Globus pallidus (tissue), 1 donor: ENCODE measurements at places on chromosomes 6 and 20.
A peak's percentile ranks its signal among the peaks of the same experiment; 100 is the strongest.

DNA sequence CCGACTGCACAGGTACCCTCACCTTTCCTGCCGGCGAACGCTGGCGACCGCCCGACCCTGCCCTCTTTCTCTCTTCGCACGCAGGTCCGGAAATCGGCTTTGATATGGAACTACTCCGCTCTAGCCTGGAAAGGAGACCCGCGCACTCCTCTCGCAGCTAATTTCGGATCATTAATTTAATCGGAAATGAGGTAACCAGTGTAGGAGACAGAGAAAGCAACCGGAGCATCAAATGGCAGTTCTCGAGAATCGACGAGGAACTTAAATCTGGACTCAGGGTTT lies 949 bp upstream of the ATXN1 start:
- DNase-seq: no peak

GRCh38 chr6:110511401-110511800 lies 35.0 kb upstream of the SLC22A16 start:
- no peak for DNase-seq

DNA sequence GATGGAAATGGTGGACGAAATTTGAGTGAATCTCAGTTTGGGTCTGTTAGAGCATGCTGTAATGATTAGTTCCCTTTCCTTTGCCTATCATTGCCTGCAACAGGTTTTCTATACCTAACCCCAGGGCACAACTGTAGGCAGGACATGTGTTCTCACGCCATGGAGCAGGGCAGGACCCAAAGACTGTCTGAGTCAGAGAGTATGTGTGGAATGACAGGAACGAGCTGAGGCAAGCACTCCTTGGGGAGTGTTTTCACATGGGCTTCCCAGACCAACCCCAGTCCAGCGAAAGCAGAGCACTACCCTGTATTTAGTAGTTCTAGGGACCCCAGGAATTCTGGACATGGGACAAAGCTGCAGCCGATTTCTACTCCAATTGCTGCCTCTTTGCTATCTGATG lies 234.2 kb downstream of the HACE1 start:
- no peak for DNase-seq

GRCh38 chr20:52193133-52193532 lies 1.6 kb upstream of the ZFP64 start:
- DNase-seq: no peak

DNA sequence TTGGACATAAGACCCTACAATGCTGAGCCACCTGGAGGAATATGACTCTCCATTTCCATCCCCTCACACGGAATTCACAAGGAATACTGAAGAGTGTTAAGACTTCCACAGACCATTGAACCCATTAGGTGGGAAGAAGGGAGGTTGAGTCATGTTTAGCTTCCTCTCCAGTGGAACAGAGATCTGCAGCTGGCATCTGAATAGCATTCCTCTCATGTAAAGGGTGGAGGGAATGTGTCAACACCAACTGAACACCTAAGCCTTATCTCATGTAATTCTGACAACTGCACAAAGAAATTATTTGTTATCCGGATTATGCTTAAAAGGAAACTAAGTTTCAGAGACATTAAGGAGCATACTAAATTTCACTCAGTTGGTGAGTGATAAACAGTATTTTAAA lies 705.9 kb downstream of the MAFB start:
- DNase-seq: no peak

GRCh38 chr20:40741507-40742106 lies 52.6 kb upstream of the MAFB start:
- DNase-seq: peak; percentile 24

GRCh38 chr6:151722342-151722741 lies 85.1 kb upstream of the ESR1 start:
- no peak for DNase-seq

DNA sequence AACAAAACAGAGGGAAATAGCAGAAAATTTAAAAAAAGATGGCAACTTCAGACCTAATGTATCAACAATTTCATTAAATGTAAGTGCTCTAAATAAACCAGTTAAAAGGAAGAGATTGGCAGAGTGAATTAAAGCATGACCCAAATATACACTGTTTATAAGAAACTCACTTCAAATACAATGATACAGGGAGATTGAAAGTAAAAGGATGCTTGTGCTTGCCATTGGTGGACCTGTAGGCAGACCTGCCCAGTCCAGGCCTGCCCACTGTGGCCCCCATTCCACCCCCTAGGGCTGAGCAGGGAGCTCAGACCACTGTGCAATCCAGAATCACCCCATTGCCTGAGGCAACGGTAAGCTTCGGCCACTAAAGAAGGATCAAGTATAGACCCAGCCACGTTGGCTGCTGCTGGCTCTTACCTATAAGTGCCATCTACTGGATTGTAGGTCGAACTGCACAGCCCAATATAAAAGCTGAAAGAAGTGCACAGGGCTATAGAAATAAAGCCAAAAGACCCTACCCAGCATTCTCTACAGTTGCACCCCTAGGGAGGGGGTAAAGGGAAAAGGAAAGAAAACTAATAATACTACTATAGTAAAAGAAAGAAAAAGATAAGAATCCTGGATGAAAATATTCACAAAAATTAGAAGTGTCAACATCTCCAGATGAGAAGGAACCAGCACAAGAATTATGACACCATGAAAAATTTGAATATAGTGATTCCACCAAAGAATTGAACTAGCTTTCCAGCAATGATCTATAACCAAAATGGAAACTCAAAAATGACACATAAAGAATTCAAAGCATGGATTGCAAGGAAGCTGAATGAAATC lies 36.1 kb downstream of the PSMB1 start:
- peak; percentile 27 for DNase-seq

- peak; percentile 3 for DNase-seq
Measured at GRCh38 chr20:13995841-13996240, 525 bp downstream of the MACROD2 start.

DNA sequence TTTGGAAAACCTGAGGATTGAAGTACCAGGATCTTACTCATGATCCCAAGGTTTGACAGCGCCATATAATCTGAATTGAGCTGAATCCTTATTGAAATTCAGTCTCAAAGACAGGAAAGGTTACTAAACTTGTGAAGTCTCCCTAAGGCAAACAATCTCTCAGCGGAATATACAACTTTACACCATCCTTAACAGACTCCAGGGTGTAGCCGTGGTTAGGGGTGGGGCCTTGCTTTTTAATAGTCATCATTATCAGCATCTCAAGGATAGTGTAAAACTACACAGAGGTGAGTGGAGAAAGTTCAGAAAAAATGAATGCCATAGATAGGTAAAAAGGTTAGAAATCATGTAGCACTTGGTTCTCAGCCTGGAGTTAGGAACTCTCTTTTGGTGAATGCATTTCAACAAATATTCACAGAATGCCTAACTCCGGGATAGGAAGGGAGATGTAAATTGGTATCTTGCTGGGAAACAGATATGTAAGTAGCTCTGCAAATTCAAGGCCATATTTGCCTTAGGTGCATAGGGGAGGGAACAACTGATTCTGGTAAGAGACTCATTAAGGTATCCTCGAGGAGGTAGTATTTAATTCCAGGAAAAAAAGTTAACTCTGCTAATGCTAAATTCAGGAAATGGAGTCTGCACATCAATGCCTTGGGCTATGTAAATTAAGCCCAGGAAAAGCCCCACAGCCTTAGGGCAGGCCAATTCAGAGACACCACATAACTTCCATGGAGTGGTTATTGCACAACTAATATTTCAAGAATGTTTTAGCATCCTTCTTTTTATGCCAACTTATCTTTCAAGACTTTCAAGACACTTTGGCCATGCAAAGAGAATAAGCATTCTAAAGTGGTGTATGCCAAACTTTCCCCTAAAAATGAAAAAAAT lies 61.6 kb downstream of the SNAP25 start:
- no peak for DNase-seq

DNA sequence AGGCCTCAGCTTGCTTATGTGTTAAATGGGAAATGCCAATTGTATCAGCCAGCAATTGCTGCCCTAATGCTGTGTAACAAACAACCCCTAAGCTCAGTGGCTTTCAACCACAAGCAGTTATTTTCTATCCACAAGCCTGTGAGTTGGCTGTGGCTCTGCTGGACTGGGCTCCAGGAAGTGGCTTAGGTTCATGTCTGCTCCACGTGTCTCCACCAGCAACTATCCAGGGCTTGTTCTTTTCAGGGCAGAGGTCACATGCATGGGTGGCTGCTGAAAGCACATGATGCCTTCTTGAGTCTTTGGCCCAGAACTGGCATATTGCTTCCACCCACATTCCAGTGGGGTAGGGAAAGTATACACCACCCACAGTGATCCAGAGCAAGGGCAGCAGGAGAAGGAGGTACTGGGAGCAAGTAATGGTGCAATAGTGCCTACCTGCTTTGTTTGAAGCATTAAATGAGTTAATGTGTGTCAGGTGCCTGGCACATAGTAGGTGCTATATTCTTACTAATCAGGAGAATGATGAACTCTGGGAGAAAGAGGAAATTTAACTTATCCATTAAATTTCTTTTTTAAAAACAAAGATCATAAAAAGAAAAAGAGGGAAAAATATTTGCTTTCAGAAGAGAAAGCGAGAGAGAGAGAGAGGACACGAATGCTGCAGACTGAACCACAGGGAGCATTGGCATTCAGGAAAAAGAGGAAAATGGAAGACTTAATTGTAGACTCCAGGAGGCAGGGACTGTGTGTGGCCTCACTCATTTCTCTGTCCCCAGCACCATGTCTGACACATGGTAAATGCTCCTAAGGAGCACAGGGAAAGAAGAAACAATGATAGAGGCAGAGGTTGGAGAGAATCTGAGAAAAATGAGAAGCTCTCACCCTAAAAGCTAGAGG lies 25.2 kb upstream of the RNF24 start:
- no peak for DNase-seq

DNA sequence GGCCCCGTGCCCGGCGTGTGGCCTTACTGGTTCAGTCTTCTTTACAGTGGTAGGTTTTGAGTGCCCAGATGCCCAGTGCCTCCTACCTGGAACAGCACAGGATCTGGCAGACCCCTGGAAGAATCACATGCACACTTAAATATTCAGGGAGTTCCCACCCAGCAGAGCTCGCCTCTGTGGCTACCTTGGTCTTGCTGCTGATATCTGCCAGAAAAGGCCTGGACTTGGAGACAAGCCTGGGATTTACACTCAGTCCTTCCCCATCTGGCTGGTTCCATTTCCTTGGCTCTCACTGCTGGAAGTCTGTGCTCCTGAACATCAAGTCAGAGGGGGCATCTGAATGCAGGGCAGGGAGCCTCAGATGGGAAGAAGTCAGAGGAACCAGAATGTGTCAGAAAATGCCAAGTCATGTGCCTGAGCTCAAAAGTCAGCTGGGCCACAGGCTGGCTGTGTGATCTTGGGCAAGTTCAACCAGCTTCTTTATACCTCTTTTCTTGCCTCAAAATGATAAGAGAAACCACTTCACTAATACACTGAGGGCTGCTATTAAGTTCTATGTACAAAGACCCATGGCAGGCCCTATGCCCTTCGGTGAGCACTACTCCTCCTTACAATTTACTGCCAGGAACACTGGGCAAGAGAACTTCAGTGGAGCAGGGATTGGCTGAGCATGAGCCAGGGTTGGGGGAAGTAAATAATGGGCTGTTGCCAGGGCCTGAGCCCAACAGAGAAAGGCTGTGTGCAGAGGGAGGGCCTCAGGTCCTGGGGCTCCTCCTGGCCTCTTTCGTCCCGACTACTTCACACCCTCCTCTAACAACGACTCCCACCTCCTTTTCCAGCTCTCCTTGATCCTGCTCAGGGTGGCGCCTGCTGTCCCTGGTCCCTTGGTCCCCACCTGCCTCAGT lies 158.1 kb upstream of the PROKR2 start:
- peak; percentile 9 for DNase-seq

GRCh38 chr6:11766043-11766442 lies 12.6 kb downstream of the ADTRP start:
- DNase-seq: no peak

DNA sequence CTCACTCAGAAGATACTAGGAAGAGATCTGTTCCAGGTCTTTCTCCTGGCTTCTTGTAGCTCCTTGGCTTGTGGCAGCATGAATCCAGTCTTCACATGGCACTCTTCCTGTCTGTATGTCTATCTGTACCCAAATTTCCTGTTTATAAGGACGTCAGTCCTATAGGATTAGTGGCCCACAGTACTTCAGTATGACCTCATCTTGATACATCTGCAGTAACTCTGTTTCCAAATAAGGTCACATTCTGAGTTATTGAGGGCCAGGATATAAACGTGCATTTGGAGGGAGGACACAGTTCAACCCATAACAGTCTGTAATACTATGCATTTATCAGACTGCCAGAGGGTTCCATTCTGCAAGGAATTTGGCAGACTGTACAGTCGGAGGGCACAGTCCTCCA lies 57.6 kb upstream of the DYNLRB1 start:
- DNase-seq: no peak

DNA sequence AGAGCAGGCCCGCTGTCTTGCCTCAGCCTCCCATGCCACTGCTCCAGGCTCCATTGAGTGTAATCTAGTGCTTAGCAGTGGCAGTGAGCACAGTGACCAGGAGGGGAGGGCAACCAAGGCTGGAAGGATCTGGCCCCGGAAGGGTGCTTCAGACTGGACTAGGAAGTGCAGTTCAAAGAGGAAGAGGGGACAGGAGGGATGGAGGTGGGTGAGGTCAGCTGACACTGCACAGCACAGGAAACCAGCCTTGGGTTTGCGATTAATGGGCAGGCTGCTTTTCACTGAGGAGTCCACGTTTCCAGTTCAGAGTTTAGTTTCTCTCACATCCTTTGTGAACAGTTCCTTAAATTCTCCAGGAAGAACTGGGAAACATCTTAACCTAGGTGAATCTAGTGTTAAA lies 46.9 kb downstream of the CDS2 start:
- DNase-seq: no peak

- DNase-seq: no peak
Measured at GRCh38 chr6:145427232-145427631, 308.1 kb downstream of the EPM2A start.

GRCh38 chr20:49308875-49309274 lies 31.0 kb upstream of the ZNFX1 start:
- no peak for DNase-seq

DNA sequence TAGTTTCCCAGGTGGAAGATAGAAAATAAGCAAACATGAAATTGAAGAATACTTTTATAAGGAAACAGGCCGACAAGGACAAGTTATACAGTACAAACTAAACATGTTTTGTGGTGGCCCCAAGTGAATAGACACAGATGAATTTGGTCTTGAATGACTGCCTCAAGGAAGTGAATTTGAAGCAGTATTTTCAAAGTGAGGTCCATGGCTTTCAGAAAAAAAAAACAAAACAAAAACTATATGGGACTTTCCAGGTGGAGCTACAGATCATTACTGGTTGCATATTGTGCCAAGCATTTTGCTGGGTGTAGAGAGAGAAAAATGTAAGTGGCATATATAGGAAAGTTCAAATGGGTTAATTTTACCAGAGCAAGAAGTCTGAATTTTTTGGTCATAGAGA lies 68.8 kb downstream of the CYB5R4 start:
- no peak for DNase-seq
